GM23248 (cell line): ENCODE measurements at places on chromosomes 7 and 10. TPM values are rescaled to one million over a fixed set of nuclear protein-coding genes. Genes with fewer than 3 reads are reported as not detected.

The NME8 gene
- not detected in 2 replicates for total RNA-seq

The SPAM1 gene
- total RNA-seq, result not detected in 2 replicates

The IL6 gene
- total RNA-seq, result 15.3 and 18.7 TPM in 2 replicates

DNA sequence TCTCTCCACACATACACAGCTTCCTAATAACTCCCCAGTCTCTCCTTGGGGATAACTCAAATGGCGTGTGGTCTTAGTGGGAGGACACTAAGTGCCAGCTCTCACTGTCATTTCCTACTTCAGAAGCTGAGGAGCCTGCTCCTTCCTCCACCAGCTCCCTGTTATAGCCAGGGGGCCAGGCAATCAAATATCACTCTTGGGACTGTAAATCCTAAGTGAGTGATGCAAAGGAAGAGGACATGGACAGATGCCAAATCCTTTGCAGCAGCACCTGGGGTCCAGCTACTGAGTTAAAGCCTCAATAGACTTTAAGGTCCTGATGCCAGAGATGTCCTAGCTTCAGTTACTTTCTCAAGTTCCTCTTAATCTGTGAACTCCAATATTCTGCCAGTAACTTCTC is 34.1 kb downstream of the SEM1 start:
- no peaks in the 10 kb centered on the region for H3K36me3 ChIP-seq
- no peak overlapping the region for H3K27ac ChIP-seq
- no peaks in the 10 kb centered on the region for H3K4me1 ChIP-seq
- H3K4me3 ChIP-seq, result no peak overlapping the region
- H3K27me3 ChIP-seq, result no peaks in the 10 kb centered on the region
- DNase-seq, result no peak
